ENCODE measurements at places on chromosomes 7 and 10.

DNA sequence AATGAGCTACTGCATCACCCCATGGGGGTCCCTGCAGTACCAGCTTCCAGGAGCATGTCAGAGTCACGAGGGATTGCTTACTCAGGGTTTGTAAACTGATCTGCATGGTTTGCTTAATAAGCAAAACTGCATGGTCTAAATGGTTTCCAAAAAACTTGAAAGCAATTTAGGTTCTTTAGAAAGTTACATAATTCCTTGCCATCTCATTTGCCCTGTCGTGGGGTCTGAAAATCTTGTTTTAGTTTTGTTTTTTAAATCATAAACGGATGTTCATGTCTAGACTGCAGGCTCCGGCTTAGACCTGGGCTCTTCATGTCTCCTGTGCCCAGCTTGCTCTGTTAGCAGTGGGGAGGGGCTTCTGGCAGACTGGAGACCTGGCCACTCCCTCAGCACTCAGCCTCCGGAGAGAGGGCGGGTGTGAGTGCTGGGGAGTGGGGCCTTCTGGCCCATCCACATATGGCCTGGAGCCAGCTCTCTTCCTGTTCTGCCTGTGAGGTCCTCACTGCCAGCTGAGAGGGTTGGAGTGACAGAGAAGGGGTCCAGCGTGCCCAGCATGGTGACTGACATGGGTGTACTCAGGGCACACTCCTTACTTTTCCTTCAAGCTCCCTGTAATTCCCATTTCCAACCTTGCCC, 17.5 kb downstream of the PRF1 start:
- DNase-seq: peak; percentile 68

DNA sequence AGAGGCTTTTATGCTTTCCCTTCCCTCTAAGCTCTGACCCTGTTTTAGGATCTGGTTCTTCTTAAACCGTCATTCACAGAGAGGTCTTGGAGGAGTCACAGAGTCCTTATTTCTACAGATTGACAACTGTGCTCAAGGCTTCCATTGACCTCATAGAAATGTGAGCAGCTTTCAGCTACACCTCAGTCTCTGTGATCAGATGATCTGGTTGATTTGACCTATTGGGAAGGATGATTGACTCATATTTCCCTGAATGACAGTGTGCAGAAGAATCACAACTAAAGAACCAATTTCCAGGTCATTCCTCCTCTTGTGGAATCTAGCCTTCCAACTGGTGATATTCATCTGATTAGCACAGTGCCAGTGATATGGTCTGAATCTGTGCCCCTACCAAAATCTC, 3.4 kb downstream of the CYP3A4 start:
- DNase-seq: no peak

- DNase-seq: no peak
These were observed 352.4 kb downstream of the TCERG1L start for GRCh38 chr10:130958981-130959751.

GRCh38 chr10:79445977-79446757, 743 bp upstream of the ZCCHC24 start:
- no peak for DNase-seq

DNA sequence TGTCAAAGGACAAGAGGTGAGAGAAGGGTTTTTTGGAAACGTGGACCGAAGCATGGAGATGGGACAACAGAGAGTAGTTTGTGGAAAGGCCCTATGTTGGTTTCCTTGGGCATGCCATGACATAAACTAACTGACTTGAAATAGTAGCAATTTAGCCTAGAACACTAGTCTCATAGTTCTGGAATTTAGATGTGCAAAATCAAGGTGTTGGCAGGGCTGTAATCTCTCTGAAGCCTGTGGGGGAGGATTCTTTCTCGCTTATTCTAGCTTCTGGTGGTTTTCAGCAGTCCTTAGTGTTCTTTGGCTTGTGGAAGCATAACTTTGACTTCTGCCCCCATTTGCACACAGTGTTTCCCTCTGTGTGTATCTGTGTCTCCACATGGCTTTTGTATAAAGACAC, 283.4 kb downstream of the GFRA1 start:
- DNase-seq: no peak

DNA sequence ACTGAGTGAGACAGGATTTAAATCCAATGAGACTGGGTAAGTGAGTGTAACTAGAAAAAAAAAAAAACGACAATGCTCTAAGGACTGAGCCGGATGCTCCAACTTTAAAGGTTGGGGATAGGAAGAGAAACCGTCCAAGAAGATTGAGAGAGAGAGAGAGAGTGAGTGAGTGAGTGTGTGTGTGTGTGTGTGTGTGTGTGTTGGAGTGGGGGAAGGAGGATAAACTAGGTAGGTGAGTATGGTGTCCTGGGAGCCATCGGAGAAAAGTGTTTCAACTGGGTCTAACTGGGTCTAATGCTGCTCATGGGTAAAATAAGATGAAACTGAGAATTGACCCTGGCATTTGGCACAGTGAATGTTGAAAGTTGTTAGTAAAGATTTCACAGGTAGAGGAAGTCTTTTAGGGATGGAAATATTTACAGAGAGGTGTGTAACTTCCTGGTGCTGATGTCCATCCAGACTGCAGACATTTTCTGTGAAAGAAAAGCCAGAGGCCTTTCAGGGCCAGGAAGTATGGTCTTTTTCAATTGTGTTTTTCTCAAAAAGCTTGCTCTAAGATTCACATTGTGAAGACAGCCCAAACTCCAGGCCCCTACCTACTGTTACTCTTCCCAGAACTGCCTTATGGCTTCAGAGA, 14.2 kb downstream of the ENTPD1 start:
- DNase-seq: no peak
